RWPE2 (cell line): ENCODE measurements at places on chromosomes 16 and 17.
A peak's percentile ranks its signal among the peaks of the same experiment; 100 is the strongest.

DNA sequence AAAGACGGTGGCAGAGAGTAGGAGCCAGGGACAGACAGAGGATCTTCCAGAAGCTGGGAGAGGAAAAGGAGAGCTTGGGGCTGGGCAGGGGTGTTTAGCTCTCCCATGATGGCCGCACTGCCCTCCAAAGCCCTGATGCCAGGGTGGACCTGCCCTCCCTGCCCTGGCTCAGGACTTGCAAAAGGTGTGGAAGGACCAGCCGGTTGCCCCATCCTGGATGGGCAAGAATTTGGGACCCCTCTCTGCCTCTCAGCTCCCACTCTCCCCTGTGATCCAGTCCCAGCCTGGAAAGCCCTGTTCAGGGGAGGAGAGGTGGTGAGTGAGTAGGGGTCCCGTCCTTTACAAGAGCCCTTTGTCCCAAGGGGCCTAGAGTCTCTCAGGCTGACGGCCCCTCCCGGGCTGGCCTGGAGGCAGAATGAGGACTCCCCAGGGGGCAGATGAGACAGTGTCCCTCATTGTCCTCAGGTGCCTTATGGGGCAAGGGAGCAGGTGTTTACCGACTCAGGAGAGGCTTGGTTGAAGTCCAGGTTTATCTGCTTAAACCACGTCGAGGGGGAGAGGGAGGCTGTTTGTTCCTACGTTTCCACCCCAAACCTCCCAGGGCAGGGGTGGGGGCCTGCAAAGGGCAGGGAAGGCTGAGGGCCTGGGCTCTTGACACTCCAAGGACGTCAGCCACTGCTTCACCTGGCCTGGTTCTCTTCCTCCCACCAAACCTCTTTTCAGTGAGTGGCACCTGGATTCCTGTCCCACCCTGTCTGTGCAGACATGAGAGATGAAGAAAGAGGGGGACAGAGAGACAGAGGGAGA lies 19.3 kb upstream of the ITGA3 start:
- DNase-seq: no peak

- peak; percentile 59 for DNase-seq
Measured at GRCh38 chr17:50209472-50210239, 8.2 kb upstream of the COL1A1 start.

- no peak for DNase-seq
Measured at GRCh38 chr16:56945847-56946527, 14.0 kb downstream of the HERPUD1 start.

- no peak for DNase-seq
Measured at GRCh38 chr16:22161999-22162655, at the start of gene SDR42E2. TSS of gene SDR42E2 (plus strand) at chr16:22162506. CDS start at chr16:22165583, 3,077 bp downstream.

GRCh38 chr16:87114832-87115231 lies 202.4 kb downstream of the C16orf95 start:
- DNase-seq: no peak

- DNase-seq: no peak
Measured at GRCh38 chr16:17467923-17468540, 2.7 kb downstream of the XYLT1 start.

DNA sequence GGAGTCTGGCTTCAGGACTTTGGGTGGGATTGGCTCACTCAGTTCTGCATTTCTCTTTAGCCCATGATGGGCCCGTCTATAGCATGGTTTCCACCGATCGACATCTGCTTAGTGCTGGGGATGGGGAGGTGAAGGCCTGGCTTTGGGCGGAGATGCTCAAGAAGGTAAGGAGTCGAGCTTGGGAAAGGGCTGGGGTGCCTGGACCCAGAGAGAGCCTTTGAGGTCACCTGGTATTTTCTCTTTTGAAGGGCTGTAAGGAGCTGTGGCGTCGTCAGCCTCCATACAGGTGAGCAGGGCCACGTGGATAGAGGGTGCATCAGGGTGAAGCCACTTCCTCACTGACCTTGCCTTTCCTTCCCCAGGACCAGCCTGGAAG lies 2.2 kb downstream of the THOC6 start:
- DNase-seq: no peak

- DNase-seq: no peak
Measured at GRCh38 chr16:23068079-23068736, 81.0 kb downstream of the USP31 start.

- DNase-seq: no peak
Measured at GRCh38 chr17:42361781-42362186, 26.5 kb downstream of the STAT3 start.

GRCh38 chr17:44708401-44709263 lies at the start of gene DBF4B:
TSS of gene DBF4B (plus strand) at chr17:44708665. CDS start at chr17:44708821, 156 bp downstream.
- DNase-seq: peak; percentile 82

DNA sequence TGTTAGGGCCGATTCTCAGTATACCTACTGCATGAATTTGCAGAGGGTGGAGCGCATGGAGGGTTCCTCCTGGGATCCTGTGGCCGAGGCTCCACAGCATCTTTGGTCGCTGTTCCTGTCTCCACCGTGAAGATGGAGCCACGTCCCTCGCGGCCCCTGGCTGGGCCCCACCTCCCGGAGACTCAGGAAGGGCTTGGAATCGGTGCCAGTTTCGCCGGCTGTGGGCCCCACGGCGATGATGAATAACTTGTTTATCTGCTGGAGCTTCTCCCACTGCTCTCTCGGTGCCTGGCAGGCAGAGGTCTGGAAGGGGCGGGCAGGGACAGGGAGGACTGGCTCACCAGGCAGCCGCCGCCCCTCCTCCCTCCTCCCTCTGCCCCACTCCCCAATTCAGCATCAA lies 8.1 kb downstream of the SLC5A11 start:
- no peak for DNase-seq

DNA sequence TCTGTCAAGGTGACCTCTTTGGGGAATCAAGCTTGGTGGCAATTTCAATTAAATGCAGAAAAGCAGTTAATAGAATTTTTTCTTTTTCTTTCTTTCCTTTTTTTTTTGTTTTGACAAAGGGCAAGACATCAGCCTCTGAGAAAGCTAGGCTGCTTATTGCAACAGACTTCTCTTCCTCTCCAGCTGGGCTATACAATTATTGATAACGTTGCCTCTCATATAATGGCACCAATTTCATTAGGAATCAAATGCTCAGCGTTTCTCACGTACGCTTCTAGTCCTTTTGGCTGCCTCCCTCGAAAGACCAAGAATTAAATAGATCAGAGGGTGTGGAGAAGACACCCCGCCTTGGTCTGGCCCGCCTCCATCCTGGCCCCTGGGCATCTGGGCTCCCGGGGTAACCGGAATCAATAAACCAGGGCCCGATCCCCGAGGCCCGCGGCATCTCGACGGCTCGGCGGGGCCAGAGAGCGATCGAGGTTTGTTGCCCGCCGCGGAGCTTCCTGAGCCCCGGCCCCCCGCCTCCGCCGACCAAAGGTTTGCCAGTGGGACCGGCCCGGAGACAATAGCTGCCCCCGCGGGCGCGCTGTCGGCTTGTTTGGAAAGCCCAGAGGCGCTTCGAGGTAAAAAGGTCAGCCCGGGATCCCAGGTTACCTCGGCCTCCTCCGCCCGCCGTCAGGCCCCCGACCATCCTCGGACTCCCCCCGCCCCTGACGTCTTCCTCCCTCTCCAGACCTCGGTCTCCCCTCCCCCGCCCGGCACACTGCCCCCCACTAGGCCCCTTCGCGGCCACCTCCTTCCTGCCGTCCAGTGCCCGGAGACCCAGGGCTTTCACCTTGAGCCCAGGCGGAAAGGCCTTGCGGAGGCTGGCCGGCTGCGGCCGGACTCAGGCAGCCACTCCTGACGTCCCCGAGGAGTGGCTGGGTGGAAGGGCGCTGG lies 3.9 kb downstream of the HOXB1 start:
- peak; percentile 45 for DNase-seq

DNA sequence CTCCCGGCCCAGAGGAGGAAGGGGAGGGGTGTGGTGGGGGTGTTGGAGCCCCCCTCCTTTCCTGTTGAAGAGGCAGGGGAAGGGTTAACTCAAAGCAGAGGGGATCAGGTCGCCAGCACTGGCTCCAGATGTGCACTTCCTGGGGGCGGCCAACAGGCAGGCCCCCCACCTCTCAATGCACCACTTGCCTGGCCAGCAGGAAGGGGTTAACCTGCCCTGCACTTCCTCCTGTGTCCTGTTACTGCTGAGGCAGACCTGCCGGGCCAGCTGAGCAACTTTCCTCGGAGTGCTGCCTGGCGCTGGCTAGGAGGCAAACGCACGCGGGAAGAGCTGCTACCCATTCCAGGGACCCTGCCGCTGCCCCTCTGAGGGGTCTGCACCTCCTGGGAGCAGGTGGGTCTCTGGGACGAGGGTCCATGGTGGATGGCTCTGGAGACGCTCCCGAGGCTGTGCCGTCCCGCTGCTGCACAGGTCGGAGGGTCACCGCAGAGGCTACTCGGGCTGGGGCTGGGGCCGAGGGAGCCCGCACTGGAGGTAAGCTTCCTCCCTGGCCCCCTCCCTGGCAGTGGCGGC lies at the start of gene EPN3:
Gene EPN3 (plus strand): TSS at position 284 of the 573 bp plus-strand sequence. CDS start 3,822 bp downstream, outside the sequence.
- DNase-seq: no peak

GRCh38 chr16:24423312-24423711 lies 116.1 kb upstream of the RBBP6 start:
- DNase-seq: no peak

DNA sequence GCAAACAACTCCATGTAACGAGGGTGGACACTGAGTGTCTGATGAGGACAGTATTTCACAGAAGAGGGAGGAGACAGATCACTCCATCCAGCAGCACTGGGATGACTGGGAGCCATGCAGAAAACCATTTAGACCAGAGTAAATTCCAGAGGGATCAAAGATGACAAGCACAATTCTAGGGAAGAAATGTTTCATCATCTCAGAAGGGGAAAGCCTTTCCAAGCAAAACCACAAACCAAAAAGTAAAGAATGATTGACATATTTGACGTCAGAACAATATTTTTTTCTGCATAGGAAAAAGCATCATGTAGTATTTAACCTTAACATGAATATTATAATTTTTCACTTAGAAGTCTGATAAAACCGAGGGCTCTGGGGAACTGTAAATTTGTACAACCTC lies 4.8 kb downstream of the DNASE1 start:
- no peak for DNase-seq

DNA sequence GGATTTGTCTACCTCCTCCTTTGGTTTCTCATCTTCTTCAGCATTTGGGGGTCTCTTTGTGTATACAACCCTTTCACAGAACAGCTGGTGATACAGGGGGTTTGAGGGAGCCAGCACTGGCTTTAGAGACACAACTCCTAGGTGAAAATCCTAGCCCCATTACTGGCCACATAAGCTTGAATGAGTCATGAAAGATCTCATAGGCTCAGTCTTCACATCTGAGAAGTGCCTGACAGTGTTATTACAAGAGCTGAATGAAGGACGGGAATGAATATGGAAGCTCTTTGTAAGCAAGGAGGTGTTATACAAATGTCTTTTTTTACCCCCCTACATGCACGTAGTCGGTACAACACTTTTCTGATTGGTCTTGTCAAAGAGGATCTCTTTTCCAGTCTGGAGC lies 1.7 kb upstream of the B4GALNT2 start:
- DNase-seq: no peak

GRCh38 chr17:79843816-79844800 lies 4.9 kb upstream of the CBX4 start:
- no peak for DNase-seq

GRCh38 chr16:20744922-20745440 lies 3.4 kb upstream of the THUMPD1 start:
- DNase-seq: no peak

GRCh38 chr16:10728003-10728887 lies 15.4 kb upstream of the NUBP1 start:
- no peak for DNase-seq

DNA sequence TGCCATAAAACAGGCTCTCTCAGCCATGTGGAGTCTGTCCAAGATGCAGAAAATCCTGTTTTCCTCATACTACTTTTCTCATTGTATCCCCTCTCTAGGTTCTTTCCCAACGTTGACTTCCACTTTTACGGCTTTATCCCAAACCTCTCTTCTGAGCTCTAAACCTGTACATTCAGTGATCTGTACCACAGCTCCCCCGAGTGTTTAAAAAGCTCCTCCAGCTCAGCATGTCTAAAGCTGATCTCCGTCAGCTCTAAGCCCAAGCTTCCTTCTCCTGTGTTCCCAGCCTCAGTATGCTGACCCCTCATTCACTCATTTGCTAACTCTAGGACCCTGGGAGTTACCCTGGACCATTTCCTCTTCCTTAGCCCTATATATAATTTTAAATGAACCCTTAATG lies 144.6 kb downstream of the DNAH9 start:
- DNase-seq: no peak

- DNase-seq: no peak
Measured at GRCh38 chr17:61313461-61314326, 85.9 kb upstream of the TBX2 start.

DNA sequence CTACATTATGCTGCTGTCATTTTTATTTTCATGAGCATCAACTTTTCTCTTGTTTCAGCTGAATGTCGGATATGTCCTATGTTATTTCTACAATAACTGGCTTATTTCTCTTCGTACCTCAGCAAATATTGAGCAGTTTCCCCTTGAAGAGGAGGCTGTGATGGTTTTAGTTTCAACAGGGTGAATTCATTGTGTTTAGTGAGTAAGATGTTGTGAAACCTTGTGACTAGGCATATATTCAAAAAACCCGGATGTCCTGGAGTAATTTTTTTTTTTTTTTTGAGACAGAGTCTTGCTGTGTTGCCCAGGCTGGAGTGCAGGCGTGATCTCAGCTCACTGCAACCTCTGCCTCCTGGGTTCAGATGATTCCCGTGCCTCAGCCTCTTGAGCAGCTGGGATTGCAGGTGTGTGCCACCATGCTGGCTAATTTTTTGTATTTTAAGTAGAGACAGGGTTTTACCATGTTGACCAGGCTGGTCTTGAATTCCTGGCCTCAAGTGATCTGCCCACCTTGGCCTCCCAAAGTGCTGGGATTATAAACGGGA lies 11.1 kb downstream of the CPD start:
- no peak for DNase-seq

DNA sequence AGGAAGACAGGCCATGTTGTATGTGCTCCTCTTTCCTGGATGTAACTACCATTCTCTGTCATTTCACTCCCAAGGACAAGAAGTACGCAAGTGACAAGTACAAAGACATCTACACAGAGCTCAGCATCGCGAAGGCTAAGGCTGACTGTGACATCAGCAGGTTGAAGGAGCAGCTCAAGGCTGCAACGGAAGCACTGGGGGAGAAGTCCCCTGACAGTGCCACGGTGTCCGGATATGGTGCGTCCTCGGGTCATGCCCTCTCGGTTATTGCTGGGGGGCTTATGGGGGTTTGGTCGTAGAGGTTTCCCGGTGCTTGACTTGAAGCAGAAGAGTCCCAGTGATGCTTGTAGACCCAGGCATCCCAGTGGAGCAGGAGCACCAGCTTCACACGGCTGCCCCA lies 29.0 kb downstream of the PLD6 start:
- no peak for DNase-seq

- no peak for DNase-seq
Measured at GRCh38 chr17:21505819-21506815, 130.0 kb downstream of the KCNJ12 start.

DNA sequence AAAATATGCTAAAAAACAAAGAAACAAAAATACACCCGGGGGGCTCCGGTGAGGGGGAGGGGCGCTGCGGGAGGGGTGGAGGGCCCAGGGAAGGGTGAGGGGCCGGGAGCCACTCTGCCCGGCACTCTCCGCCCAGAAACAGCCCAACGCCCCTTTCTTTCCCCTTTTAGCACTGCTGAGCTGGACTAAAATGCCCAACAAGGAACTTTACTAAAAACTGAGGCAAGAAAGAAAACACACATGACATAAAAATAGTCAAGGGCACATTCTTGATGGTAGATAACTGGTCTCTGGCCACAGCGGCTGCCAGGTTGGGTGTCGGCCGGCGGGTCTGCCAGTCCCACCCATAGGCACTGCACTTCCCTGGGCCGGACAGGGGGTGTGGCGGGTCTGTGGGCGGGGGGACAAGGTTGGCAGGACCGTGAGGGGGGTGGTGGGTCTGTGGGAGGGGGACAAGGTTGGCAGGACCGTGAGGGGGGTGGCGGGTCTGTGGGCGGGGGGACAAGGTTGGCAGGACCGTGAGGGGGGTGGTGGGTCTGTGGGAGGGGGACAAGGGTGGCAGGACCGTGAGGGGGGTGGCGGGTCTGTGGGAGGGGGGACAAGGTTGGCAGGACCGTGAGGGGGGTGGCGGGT lies 20.9 kb downstream of the METRNL start:
- DNase-seq: no peak
